ENCODE measurements at places on chromosomes 4 and X.

DNA sequence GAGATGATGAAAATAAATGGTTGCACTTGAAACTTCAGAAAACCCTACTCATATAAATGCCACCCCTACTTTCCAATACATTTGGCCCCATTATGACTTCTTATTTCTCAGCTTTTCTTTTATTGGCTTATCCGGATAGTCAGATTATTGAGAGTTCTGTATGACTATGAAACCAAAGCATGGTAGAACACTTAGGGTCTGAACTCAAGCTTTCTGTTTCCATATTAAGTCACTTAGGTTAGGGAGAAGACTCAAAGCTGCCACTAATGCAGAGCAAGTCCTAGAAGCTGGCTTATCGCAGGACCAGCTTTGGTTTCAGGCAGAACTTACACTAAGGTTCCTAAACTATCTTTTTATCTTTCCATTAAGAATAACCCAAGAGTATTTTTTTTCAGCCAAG lies 229.9 kb upstream of the CPEB2 start:
- no peak for DNase-seq

- DNase-seq: no peak
Measured at GRCh38 chr4:48930654-48931053, 24.1 kb upstream of the OCIAD2 start.

DNA sequence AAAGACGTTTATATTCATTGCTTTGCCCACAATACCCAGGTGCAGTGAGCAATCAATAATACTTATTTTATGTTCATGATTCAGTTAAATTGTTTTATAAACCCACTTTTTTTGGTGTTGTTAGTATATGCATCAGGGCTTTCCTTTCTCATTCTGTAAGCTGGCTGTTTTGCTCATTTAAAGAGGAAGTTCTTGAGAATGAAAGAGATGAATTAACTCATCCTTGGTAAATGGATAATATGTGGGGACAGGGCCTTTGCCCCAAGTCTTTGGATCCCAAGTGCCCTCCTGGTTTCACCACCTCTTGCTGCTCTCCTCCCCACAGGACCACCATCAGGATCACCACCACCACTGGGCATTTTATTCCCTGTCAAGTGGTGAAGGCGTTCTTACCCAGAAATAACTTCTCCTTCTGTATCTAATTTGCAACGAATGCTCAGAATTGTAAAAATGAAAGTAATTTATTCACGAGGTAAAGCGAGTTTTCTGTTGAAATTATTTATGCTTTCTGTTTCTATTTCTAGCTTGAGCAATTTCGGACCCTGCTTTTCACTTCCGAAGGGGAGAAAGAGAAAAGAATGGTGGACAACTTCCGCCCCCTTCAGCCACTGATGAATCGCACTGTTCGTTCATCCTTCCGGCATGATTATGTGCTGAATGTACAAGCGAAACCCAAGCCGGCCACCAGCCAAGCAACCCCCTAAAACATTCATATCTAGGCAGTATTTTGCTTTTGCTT lies 8.2 kb upstream of the ZRSR2 start:
- no peak for DNase-seq

DNA sequence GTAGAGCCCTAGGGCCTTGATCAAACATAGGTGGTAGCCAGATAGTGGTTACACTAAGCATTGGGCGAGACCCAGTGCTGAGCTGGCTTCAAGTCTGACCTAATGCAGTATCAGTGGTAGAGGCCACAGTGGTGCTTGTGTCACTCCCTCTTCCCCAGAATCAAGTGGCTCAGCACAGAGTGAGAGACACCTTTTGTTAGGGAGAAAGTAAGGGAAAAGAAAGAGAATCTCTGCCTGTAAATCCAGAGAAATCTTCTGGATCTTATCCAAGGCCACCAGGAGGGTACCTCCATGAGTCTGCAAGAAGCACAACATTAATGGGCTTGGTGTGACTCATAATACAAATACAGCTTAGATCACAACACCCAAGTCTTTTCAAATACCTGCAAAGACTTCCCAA lies 117.7 kb upstream of the SLC6A14 start:
- DNase-seq: no peak

- no peak for DNase-seq
Measured at GRCh38 chrX:40230646-40231045, 132.9 kb upstream of the BCOR start.
